ENCODE measurements at places on chromosomes 11 and 22.

DNA sequence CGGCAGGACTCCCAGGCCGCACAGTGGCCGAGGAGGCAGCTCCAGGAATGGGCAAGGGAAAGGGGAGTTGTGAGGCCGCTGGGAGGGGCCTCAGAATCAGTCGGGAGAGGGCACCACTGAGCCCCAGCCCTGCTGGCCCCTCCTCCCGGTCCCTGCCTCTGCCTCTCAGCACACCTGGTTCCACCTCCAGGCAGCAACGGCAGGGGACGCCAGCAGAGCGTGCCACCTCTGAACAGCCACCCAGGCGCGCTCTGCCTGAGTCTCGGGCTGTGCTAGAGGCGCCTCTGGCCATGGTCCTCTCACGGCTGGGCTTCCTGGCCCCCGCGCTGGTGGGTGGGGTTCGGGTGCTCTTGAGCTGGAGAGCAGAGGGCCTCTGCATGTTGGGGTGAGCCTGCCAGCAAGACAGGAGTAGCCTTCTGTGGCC, 33.0 kb downstream of the MOB2 start:
- ATAC-seq = peak; percentile 71

GRCh38 chr11:117528097-117528721, 200.6 kb downstream of the CEP164 start:
- no peak for ATAC-seq

DNA sequence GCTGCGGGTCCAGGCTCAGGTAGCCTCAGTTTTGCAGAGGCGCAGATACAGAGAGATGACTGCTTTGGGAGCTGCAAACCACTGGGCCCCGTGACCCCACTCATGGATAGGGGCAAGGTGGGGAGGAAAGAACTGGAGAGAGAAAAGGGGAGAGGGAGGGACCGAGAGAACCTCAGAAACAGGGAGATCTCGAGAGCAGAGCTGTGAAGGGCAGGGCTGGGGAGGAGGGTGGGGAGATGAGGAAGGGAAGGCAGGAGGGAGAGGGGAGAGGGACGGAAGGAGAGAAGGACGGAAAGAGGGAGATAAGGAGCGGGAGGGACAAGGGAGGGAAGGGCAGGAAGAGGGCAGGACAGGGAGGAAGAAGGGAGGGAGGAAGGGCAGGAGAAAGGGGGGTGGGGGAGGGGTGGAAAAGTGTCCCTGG, 46.3 kb downstream of the IGLL1 start:
- no peak for ATAC-seq

- ATAC-seq = peak; percentile 7
These were observed 827 bp upstream of the TNNT3 start for GRCh38 chr11:1918436-1919315.

- no peak for ATAC-seq
These were observed 108.2 kb upstream of the OR4B1 start for GRCh38 chr11:48108231-48109045.

DNA sequence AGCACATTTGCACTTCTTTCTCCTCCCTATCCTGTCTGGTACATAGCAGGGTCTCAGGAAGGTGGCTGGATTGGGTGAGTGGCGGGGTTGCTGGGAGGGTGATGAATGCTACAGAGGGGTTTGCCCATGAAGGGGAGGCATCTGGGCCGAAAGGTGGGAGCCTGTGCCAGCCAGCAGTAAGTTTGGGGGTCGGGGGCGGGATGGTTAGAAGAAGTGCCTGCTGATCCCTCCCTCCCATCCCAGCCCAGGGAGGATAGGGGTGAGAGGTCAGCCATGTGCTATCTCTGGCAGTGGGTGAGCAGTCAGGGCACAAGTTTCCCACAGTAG, 2.8 kb downstream of the CD82 start:
- no peak for ATAC-seq

- no peak for ATAC-seq
These were observed 19.2 kb upstream of the TH start for GRCh38 chr11:2190657-2191471.

GRCh38 chr11:44226945-44227344, 83.0 kb downstream of the ALX4 start:
- ATAC-seq = no peak

GRCh38 chr22:17430412-17430811, 61.2 kb downstream of the CECR2 start:
- peak; percentile 58 for ATAC-seq

GRCh38 chr11:57772562-57772961, 11.0 kb downstream of the CTNND1 start:
- peak; percentile 72 for ATAC-seq

- no peak for ATAC-seq
These were observed 8.8 kb downstream of the C11orf96 start for GRCh38 chr11:43951231-43951630.

GRCh38 chr11:78943841-78944240, 369.2 kb upstream of the NARS2 start:
- ATAC-seq = no peak

DNA sequence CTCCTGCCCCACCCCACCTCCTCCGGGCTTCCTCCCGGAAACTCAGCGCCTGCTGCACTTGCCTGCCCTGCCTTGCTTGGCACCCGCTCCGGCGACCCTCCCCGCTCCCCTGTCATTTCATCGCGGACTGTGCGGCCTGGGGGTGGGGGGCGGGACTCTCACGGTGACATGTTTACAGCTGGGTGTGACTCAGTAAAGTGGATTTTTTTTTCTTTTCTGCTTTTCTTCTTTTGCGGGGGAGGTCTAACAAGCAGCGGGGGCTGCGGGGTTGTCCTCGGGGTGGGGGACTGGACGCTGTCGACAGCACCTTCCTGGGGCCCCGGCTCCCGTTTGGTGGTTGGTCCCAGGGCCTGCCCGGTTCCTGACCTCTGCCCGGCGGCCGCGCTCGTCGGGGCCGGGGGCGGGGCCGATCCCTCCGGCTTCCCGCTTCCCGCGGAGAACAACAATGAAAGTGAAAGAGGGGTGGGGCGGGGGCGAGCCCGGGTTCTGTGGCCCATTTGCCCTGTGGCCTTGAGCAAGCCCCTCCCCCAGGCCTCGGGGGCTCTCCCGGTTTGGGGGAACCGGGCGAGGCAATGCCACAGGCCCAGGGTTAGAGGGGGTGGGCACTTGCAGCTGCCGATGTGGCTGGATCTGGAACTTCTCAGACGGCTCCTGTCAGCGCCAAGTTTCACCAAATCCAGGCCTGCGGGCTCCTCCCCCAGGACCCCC, 975 bp upstream of the MDK start:
- ATAC-seq = peak; percentile 36

DNA sequence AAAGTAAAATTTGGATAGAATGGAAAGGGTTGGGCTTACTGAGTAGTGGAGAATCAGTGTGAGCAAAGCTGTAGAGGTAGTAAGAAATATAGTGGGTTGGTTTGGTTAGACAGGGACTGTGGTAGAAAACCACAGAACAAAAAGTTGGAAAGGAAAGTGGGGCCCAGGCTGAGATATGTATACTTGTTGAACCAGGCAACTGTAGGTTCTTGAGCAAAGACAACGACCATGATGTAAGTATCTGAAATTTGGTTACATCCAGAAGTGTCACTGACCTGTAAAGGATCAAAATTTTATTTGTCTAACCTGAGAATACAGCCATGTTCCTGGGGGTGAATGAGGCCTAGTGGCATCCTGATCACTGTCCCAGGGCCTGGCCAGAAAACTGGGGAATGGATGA, 114.1 kb downstream of the STIM1 start:
- ATAC-seq = no peak

- ATAC-seq = no peak
These were observed 85.6 kb downstream of the CTTN start for GRCh38 chr11:70483917-70484316.

- no peak for ATAC-seq
These were observed 205.8 kb downstream of the CADM1 start for GRCh38 chr11:115298300-115299012.

- ATAC-seq = no peak
These were observed 261.1 kb downstream of the OPCML start for GRCh38 chr11:133271206-133271605.

DNA sequence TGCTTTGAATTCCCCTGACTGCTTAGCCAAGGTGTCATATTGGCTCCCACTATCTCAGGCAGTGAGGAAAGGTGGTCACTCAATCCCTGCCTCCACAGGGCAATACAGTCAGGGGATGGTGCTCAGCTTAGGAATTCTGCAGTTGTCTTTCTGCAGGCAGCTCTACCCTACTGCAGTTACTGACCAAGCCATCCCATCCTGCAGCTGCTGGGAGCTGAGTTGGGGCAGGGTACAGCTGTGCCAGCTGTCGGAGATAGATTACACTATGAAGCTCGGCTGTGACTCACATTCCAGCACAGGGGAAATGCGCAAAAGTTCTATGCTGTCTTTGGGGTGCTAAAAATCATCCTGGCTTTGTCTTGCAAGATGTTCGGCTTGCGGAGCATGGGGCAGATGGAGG, 4.4 kb upstream of the DAGLA start:
- no peak for ATAC-seq

DNA sequence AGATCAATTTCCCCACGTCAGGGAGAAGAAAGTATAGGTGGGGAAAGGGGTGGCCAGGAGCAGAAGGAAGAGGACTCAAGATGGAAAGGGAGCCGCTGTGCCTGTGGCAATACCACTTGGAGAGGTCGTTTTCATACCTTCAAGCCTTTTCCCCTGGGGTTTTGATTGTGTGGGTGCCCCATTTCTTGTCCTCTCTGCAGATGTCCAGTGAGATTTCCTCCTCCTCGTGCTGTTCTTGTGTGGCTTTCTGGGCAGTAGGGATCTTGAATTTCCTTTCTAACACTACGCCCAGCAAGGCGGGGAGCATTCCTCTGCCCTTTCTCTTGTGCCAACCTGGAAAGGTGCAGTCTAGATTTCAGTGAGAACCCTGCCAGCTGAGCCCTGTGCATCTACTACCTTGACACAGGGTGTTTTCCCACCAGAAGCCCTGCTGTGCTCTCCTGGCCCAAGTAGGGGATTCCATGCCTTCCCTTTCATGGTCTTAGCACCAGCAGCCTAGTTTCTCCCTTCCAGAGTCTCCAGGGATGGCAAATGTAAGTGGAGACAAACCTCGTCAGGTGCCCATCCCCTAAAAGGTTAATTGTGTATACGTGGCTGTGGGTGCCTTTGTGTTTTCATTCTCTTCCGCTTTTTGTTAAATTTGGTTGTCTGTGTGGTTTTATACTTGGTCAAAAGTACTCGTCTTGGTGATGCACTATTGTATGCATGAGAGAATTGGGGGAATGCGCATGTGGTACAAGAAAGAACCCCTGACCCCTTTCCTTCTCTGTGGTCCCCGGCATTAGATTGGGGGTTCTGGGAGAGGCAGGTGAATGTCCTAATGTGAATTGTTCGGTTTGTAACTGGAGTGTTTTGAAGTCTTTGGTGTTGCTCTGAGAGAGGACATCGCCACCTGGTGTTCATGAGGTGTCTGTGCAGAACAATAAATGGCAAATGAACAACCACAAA, 71.4 kb upstream of the MPEG1 start:
- peak; percentile 73 for ATAC-seq
